ENCODE measurements at places on chromosomes 3 and 15.

DNA sequence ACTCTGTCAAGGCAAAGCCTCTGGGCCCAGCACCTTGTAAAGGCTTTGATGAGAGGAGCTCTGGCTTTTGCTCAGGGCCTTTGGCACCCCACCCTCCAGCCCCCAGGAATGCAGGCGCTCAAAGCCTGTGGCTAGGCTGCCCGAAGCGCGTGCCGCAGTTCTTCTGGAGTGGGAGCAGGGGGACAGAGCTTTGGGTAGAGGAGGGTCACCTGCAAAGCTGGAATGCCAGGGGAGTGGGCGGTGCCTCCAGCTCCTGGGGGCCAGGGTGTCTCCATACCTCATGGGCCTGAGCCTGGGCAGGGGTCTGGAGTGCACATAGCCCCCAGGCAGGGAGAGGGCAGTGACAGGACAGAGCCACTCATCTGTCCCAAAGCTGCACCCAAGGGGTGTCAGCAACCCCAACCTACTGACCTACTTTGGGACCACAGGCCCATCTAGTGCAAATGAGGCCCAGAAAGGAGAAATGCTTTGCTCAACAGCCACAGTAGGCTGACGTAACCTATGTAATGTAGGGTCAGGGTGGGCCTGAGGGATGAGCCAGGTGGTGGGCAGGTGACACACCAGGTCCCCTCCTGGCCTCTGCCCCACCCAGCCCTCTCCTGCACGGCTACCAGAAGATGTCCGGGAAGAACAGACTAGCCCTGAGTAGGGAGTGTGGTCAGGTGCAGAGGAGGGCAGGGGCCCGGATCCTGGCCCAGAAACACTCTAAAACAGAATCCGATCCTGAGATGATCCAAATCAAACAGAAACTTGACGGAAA, 2.2 kb upstream of the CALML4 start:
- no peak for DNase-seq

GRCh38 chr3:10511809-10512494, 6.6 kb upstream of the ATP2B2 start:
- DNase-seq = no peak

DNA sequence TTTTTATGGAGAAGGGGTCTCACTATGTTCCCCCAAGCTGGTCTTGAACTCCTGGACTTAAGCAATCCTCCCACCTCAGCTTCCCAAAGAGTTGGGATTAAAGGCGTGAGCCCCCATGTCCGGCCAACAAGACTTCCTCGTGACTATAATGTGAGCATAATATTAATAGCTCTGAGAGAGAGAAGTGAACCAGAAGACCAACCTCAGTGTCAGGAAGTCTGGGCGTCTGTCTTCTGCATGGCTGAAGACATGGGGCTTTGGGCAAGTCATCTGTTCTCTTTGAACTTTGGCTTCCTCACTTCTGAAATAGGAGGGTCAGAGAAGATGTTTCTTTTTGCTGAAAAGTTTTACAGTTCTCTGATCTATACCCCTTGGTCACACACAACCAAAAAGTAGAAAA, 92.1 kb downstream of the SLC49A4 start:
- no peak for DNase-seq

DNA sequence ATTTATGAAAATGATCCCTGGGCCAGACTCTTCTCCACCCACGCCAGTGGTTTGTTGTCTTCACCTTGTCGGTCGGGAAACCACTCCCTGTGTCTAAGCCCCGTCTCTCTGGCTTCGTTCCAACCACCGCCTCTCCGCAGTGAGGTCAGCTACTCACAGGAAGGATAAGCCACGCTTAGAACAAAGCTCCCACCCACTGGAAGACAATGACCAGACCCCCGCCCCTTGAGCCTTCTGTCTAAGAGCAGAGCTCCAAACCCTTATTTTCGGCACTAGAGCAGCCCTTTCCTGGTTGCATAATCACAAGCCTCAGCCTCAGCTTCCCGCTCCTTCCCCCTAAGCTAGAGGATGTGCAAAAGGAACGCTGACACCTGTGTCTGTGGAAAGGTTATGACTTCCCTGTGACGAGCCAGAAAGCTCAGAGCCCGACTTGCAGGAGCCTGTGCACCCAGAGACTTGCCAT, 114.9 kb upstream of the MEF2A start:
- DNase-seq = peak; percentile 39

- DNase-seq = no peak
Measured at GRCh38 chr3:10377148-10377725, 56.3 kb upstream of the SEC13 start.
